ENCODE measurements at places on chromosomes 11 and 22.

- no peak for DNase-seq
Observed at GRCh38 chr11:17762309-17762974, 27.9 kb downstream of the KCNC1 start.

- DNase-seq = no peak
Observed at GRCh38 chr22:36936362-36937116, 23.1 kb downstream of the CSF2RB start.

DNA sequence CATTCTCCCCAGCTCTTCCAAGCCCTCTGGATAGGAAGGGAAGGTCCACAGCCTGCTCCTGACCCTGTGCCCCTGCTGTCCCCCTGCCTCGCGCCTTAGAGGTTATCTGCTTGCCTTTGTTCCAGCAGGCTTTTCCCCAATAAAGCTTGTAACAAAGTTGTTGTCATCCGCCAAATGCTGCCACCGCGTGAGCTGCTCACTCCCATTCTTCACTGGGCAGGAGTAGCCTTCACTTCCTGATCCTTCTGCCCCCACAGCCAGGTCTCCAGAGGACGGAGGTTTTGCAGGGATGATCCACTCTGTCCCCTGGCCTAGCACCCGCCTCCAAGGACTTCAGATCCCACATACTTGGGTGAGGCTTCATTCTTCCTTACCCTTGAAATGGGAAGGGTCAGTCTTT lies 94.0 kb upstream of the RASSF10 start:
- no peak for DNase-seq

- DNase-seq = no peak
Observed at GRCh38 chr11:106152013-106152412, 74.6 kb downstream of the AASDHPPT start.

GRCh38 chr22:45676024-45676423 lies 4.4 kb downstream of the ATXN10 start:
- DNase-seq = no peak

DNA sequence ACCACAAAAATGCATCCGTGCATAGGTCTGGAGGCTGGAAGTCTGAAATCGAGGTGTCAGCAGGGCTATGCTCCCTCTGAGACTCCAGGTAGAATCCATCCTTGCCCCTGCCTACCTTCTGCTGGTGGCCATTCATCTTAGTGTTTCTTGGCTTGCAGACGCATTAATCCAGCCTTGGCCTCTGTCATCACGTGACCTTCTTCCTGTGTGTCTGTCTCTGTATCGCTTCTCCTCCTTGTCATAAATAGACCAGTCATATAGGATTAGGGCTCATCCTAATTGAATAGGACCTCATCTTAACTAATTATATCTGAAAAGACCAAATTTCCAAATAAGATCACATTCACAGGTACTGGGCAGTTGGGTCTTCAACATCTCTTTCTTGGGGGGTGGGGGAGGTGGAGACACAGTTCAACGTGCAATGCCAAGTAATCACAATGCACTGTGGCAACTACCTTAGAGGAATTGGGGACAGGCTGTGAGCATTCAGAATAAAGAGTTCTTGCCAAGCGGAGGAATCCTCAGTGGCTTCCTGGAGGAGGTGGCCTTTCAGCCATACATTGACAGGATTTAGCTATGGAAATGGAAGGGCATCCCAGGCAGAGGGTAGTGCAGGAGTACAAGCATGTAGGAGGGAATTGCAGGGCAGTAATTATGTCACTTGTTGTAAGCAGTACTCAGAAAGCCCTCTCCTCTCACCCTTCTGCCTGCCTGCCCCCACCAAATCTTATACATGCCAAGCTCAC lies 96.2 kb upstream of the SYT13 start:
- DNase-seq = no peak
